Heart left ventricle (tissue), 16 donors: ENCODE measurements at places on chromosomes 1 and 21. TPM values are rescaled to one million over a fixed set of nuclear protein-coding genes. Genes with fewer than 3 reads are reported as not detected.

The LCE3E gene
- not detected for total RNA-seq

The REG4 gene
- not detected for total RNA-seq

The TMPRSS15 gene
- total RNA-seq: not detected

The KRTAP20-3 gene
- total RNA-seq: not detected
